ENCODE measurements at places on chromosomes 13 and 19.

GRCh38 chr13:73740666-73741065 lies 393.5 kb downstream of the KLF12 start:
- DNase-seq = no peak

GRCh38 chr19:18730885-18731513 lies 47.5 kb downstream of the CRTC1 start:
- DNase-seq = no peak

DNA sequence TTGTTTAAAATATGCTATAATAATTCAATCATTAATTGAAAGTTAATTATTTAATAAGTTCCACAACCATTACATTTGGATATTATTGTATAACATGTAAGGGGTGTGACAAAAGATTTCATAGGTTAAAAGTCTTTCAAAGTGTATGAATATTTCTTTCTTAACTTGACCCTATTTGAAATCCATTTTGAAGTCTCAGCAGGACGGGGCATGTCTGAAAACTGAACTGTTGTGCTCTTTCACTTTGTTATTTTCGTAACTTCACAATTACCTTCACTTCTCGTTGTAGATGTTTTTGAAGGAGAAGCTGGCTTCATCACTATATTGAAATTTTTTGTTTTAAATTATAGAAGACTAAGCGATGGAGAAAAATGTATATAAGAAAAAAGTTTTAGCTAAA lies 1775.7 kb downstream of the PCDH9 start:
- no peak for DNase-seq

DNA sequence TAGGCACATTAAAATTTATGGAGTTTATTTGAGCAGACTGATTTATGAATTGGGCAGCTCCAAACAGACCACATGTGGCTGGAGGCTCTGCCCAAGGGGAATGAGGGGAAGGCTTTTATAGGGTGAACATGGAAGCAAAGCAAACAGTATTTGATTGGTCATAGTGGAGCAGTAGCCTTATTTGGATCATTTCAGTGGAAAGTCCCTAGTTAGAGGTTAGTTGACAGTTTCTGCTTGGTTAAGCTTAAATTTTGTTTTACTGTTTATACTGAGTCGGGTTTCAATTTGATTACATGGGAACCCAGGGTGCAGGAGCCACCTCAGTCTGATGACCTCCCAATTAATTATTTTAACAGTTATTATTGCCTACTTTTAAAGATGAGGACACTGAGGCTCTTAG lies 140.5 kb downstream of the NDFIP2 start:
- no peak for DNase-seq

GRCh38 chr19:58218899-58219298 lies 9.8 kb upstream of the ZNF544 start:
- no peak for DNase-seq

DNA sequence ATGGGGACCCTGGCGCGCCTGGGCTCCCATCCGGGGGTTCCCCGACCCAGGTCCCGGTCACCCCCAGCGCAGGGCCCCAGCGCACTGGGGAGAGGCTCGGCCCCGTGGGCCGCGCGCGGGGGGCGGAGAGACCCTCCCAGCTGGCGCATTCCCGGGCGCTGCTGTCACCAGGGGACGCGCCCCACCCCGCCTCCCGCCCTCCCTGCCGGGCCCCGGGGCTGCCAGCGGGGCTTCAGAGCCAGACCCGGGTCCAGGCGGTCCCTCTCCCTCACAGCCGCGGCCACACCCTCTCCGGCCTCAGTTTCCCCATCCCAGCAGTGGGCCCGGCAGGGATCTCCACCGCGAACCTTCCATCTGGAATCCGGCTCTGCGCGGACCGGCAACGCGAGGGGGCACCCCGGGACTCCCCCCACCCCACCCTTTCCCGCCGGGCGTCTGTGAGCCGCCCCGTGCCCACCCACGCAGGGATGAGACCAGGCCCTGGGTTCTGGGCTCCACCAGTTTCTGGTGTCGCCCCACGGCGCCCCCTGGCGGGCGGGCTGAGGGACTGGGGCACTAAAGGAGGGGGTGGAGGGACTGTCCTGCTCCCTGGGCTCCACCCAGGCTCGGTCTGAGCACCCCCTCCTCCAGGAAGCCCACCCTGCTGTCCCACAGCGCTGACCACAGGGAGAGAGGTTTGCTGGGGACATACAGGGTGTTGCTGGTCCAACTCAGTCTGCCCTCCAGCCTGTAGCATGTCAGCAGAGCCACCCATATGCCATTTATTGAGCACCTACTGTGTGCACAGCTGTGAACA lies 878 bp upstream of the ADAMTSL5 start:
- peak; percentile 35 for DNase-seq

DNA sequence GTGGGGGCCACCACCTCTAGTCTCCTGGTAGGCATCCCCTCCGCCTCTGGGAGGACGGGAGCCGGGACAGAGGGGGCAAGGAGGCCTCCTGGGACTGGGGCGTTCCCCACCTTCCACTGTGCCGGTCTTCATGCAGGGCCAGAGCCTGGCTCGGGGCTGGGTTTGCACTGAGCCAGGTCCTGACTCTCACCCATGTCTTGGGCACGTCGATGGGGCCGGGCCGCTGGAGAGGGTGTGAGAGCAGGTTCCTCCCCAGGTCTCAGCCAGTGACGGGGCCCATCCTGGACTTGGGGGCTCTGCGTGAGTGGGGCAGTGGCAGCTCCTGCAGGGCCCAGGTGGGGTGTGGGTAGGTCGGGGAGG lies 26.6 kb downstream of the ATP11A start:
- no peak for DNase-seq

DNA sequence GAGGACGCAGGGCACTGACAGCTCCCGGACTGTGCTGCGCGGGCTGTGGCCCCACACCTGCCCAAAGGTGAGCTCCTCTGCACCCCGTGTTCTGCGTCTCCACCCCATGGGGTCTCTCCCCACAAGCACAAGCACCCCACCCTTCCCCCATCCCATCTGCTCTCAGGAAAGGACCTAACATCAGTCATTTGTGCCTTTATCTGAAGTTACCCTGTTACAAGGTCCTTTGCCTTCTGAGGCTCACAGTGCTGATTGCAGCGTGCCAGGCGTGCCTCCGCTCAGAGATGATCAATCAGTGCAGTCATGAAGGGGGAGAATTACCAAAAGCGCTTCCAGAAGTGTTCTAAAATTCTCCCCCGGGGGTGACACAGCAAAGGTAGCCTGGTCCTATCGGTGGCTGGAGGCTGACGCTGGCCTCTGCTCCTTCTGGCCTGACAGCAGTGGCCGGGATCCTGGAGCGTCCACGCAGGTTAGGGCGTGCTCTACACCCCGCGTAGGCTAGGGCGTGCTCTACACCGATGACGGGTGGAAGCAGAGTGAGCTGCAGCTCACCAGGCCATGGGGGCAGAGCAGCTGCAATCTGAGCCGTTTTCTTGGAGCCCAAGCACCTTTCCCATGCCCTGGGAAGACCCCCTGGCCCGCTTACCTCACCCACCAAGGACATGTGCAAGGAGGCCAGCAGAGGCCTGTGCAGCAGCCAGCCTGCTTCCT lies 84.7 kb upstream of the TM9SF2 start:
- DNase-seq = no peak

DNA sequence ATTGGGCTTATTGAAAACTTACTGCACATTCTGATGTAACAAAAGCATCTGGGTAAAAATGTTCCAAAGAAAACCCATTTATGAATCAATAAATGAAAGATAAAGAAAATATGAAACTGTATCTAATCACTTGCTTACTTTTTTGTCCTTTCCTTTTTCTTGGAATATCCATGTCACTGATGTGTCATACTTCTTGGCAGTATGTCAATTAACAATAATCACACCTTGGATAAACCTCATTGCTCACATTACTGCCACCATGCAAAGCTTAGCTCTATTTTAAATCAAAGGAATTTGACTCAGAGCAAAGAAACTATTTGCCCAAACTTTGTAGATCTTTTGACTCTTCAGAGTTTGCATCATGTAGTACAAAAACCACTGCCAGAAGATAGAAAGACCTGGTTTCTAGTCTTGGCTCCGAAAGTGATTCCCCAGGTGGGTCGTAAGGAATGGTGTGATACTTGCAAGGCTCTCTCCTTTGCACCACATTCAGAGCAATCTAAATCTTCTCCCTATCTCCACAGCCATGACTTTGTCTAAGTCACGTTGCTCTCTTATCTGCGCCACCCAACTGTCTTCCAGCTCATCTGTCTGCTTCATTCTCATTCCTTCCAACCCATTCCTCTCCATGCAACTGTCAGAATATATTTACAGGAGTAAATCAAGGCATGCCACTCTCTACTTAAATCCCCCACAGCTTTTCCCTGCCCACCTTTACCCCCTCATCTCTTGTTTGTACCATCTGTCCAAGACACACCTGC lies 311.9 kb downstream of the COG6 start:
- no peak for DNase-seq

DNA sequence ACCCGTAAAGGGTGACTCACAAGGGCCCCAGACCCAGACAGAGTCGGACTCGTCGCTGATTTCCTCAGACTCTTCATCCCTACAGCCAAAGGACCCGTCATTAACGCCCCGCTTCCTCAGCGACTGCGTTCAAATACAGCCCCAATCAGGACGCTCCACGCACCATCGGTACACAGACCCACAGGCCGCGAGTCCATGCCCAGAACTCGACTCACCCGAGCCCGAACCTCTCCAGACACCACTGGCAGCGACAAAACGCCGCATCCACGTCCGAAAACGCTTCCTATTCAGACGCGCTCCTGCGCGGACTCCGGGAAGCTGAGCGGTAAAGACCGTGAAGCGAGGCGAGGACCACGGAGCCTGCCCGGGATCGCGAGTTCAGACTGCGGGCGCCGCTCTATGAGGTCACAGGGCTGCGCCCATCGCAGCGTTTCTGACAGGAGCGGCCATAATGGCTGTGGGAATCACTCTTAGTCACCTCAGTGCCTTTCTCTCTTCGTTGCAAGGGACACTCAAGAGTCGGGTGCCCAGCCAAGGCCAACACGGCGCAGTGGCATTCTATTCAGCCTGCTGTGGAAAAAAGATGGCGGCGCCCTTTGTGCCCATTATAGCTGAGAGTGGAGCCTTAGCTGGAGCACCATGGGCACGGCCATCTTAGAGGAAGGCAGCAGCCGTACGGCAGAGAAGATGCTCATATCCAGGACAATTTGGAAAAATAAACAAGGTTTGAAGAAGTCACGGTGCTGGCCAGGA lies at the start of gene ZNF614:
Gene ZNF614 (minus strand): TSS at position 353 of the 753 bp plus-strand sequence. CDS start 2,634 bp downstream, outside the sequence.
- peak; percentile 76 for DNase-seq

DNA sequence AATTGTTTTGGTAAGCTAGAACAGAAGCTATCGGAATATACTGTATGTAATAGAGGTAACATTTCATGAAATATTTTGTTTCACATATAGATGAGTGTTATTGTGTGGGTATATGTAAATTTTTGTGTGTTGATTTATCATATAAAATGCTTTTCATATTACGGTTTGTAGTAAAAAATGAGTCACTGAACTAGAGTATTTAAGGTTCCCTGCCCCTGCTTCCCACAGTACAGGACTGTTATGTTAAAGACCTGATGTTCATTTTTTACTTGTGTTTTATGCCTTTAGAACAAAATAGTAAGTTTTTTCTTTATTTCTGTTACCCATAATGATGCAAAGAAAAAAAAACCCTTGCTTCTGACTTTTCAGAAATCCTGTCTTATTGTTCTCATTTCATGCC lies 243.4 kb downstream of the ENOX1 start:
- no peak for DNase-seq

GRCh38 chr19:21460686-21461085 lies 44.7 kb upstream of the ZNF429 start:
- DNase-seq = no peak

GRCh38 chr19:50679177-50680125 lies 30.2 kb downstream of the C19orf81 start:
- DNase-seq = peak; percentile 52

DNA sequence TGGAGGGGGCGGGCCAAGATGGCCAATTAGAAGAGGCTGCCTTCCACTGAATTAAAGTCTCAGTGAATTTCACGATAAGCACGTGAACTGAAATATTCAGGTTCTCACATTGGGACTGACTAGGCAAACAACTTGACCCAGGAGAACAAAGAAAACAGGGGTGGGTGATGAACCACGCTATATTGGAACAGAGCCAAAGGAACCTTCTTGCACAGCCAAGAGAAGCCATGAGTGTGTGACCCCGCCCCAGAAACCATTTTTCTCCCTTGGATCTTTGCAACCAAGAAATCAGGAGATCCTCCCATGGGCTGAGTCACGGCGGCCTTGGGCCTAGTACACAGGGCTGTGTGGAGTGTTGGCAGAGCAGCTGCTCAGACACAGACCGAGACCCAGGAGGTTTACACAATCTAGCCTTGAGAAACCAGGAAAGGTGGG lies 36.8 kb downstream of the ERICH4 start:
- no peak for DNase-seq

GRCh38 chr13:73057284-73058063 lies 1.3 kb upstream of the KLF5 start:
- no peak for DNase-seq

DNA sequence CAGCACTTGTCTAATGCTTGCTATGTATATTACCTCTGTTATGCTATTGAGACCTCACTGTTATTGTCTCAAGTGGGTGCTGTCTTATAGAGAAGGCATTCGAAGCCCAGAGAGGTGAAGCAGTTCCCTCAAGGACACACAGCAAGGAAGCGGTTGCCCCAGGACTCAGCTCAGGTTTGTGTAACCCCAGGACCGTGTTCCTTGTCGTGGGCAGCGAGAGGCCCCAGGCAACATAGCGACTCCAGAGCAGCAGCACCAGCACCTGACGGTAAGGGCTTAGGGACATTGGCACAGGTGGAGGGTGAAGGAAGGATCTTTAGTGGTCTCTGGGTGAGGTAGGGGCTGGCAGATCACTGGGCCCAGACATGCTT lies 2.4 kb downstream of the KLK15 start:
- no peak for DNase-seq

DNA sequence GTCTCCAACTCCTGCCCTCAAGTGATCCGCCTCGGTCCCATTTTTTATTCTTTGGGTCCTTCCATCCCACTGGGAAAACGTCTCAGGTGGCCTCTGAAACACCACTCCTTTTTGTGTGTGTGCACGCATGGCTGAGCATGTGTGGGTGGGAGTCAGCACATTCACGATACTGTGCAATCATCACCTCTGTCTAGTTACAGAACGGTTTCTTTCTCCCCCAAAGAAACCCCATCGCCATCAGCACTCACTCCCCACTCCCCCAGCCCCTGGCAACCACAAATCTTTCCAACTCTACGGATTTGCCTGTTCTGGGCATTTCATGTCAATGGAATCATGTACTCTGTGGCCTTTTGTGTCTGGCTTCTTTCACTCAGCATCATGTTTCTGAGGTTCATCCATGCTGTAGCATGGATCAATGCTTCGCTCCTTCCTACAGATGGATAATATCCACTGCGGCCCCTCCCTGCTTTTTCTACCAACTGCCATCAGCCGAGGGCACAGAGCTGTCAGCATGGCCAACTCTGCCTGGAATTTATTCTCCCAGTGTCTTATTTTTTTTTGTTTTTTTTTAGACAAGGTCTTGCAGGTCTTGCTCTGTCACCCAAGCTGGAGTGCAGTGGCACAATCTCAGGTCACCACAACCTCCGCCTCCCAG lies 9.7 kb downstream of the F2RL3 start:
- DNase-seq = no peak

GRCh38 chr19:42048992-42049391 lies 21.0 kb downstream of the GRIK5 start:
- no peak for DNase-seq

DNA sequence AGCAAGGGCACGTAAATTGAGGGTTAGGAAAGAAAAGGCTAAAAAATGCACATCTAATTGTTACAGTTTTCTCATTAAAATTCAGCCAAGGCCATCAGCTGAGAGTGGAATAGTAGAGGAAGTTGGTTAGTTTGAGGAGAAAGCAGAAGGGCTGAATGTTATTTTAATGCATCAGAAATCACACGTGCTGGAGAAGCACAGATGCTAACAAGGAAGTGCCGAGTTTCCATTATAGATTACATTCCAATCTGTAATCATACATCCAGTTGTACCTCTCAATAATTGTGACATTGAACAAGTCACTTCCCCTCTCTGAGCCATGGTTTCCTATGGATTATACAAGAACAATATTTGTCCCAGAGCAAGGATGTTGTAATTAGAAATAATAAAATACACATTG lies 25.1 kb downstream of the FPR3 start:
- DNase-seq = no peak

Data from stimulated activated CD8-positive, alpha-beta memory T cell treated with anti-CD3 and anti-CD28 coated beads, Interleukin-7, amount 100 ng/mL, for 4 hours (primary cell).